ENCODE measurements at places on chromosomes 6 and 20. TPM values are rescaled to one million over a fixed set of nuclear protein-coding genes. Genes with fewer than 3 reads are reported as not detected.
A peak's percentile ranks its signal among the peaks of the same experiment; 100 is the strongest.

DNA sequence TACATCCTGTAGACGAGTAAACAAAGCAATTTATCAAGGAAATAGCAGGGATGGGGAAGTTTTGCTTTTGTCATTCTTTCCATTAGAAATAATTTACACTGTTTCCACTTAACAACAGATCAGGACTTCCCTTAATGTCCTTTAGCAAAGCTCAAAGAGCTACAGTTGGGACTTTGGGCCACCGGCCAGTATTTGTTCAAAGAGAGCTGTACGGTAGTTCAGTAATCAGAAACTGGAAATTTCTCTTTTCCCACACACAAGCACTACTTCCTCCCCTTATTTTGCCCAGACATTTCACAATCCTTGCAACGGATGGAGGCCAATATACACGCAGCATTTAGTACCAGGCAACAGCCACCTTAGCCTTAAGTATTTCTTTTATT is 12.1 kb upstream of the HINT3 start:
- H3K27ac ChIP-seq: peak overlapping the region; percentile 45
- no peaks in the 10 kb centered on the region for H3K36me3 ChIP-seq
- peaks cover 51% of the 10 kb centered on the region for H3K4me1 ChIP-seq
- H3K27me3 ChIP-seq: no peaks in the 10 kb centered on the region

GRCh38 chr20:8020314-8021079 is 936 bp upstream of the TMX4 start:
- no peak overlapping the region for H3K4me3 ChIP-seq
- no peaks in the 10 kb centered on the region for H3K36me3 ChIP-seq
- H3K4me1 ChIP-seq: peaks cover 9% of the 10 kb centered on the region
- peak overlapping the region; percentile 97 for H3K27ac ChIP-seq
- DNase-seq: no peak

- no peaks in the 10 kb centered on the region for H3K27me3 ChIP-seq
- H3K36me3 ChIP-seq: no peaks in the 10 kb centered on the region
- peaks cover 36% of the 10 kb centered on the region for H3K4me1 ChIP-seq
- DNase-seq: no peak
- peak overlapping the region; percentile 76 for H3K27ac ChIP-seq
Observed at GRCh38 chr20:14984768-14985622, 647.6 kb upstream of the FLRT3 start.

DNA sequence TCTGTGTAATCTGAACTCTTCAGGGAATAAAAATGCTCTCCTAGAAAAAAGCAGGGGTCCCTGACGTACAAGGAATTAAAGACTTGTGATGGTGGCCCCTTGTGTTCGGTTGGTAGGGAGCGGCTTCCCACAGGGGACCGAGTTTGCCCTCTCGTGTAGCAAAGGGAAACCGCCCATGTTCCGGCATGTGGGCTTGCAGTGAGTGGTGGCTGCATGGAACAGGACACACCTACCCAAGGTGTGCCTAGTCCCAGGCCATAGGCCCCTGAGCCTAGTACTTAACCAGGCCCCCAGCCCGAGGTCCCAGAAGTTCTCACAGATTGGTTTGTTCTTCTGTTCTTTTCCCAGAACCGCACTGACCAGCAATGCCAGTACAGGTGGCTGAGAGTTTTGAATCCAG is 15.5 kb downstream of the MYBL2 start:
- peak overlapping the region; percentile 94 for H3K27ac ChIP-seq
- H3K27me3 ChIP-seq: no peaks in the 10 kb centered on the region
- no peaks in the 10 kb centered on the region for H3K36me3 ChIP-seq
- no peak overlapping the region for H3K4me3 ChIP-seq
- peak; percentile 35 for DNase-seq

- H3K4me3 ChIP-seq: no peak overlapping the region
- H3K27ac ChIP-seq: no peak overlapping the region
- no peaks in the 10 kb centered on the region for H3K27me3 ChIP-seq
- H3K36me3 ChIP-seq: no peaks in the 10 kb centered on the region
- no peak for DNase-seq
- H3K4me1 ChIP-seq: no peaks in the 10 kb centered on the region
Observed at GRCh38 chr6:84362193-84362821, 134.9 kb upstream of the CEP162 start.

DNA sequence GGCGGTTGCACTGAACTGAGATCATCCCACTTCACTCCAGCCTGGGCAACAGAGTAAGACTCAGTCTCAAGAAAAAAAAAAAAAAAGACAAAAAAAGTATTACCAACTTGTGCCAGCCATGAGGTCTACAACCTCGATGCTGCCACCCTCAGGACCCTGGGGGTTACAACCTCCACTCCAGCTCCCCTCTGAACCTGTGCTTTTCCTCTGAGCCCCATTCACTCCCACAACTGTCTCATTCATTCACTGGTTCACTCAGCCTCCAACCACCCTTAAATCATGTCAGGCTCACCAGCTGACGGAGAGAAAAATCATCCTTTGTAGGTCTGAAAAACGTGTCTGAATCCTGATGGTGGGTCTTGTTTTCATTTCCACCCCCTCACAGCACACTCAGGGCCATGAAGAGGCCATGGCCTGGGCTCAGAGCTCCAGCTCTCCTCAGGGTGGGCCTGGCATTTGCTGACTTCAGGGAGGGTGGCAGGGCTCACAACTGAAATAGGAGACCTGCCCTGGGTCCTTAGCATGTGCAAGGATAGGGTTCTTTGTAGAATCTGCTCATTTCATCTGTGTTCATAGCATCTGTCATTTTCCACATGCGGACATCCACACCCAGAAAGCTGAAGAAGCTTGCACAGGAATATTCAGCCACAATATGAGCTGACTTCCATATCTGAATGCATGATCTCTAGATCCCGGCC is 1.9 kb upstream of the ULBP1 start:
- no peak overlapping the region for H3K4me3 ChIP-seq
- H3K27ac ChIP-seq: no peak overlapping the region
- H3K27me3 ChIP-seq: peaks cover 33% of the 10 kb centered on the region
- DNase-seq: no peak
- H3K4me1 ChIP-seq: peaks cover 25% of the 10 kb centered on the region

DNA sequence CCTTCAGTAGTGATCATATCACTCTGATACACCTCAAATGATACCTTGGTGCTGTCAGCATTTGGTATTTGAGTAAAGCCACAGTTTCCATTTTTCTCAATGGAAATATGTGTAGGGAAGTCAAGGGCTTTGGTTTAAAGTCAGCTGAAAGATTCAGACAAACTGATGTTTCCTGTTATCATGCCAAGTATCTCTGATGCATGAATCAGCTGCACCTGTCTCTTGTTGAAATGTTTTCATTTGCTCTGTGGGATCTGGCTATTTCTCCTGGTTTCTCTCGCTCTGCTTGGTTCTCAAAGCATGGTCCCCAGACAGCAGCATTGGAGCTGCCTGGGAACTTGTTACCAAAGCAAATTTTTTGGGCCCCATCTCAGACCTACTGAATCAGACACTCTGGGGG is 23.5 kb downstream of the ZFP64 start:
- H3K36me3 ChIP-seq: no peaks in the 10 kb centered on the region
- no peak overlapping the region for H3K27ac ChIP-seq
- no peak for DNase-seq
- no peaks in the 10 kb centered on the region for H3K4me1 ChIP-seq

DNA sequence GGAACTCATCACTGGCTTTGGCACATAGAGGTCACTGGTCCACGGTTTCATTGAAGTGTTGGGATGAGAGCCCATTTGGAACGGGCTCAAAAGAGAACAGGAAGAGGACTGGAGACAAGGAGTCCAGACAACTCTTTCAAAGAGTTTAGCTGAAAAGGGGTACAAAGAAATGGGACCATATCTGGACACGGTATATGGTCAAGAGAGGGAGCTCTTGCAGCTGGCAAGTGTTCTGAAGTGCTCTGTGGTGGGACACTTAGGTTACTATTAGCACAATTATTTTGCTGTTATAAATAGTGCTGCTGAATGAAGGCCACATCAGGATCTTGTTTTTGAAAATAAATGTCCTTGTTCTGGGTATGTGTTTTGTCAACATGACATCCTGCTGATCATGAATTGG is 4.6 kb downstream of the SGK2 start:
- peaks cover 43% of the 10 kb centered on the region for H3K4me1 ChIP-seq
- no peaks in the 10 kb centered on the region for H3K27me3 ChIP-seq
- no peaks in the 10 kb centered on the region for H3K36me3 ChIP-seq
- H3K27ac ChIP-seq: no peak overlapping the region
- H3K4me3 ChIP-seq: no peak overlapping the region
- no peak for DNase-seq

The HFE gene
- total RNA-seq: 5.4 TPM

The CBLN4 gene
- total RNA-seq: not detected

The SLC2A10 gene
- 95.3 TPM for total RNA-seq

The OXT gene
- total RNA-seq: not detected

The PROCR gene
- 14.8 TPM for total RNA-seq

The ENPP1 gene
- total RNA-seq: 19.2 TPM

Data from body of pancreas (tissue), 4 donors.